ENCODE measurements at places on chromosomes 1 and 21.

- DNase-seq: peak; percentile 86
Measured at GRCh38 chr1:97920276-97920831, 480 bp downstream of the DPYD start.

DNA sequence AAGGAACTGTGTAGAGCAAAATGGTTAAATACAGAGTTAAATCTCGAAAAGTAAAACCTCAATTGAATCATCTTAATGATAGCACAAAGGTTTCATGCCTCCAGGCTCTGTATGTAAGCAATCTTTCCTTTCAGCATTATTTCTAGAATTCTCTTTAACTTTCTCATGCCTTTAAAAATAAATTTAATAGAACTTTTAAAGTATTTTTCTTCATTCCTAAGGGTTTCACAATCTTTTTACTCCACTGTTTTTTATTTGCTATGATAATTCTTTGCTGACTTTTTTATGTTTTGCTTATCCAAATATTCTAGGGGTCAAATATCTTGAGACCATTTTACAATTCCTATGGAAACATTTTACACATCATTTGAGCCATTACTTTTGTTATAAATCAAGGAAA, 288.0 kb downstream of the BACH1 start:
- DNase-seq: no peak

GRCh38 chr1:25774921-25775771, 24.8 kb upstream of the SELENON start:
- DNase-seq: no peak

DNA sequence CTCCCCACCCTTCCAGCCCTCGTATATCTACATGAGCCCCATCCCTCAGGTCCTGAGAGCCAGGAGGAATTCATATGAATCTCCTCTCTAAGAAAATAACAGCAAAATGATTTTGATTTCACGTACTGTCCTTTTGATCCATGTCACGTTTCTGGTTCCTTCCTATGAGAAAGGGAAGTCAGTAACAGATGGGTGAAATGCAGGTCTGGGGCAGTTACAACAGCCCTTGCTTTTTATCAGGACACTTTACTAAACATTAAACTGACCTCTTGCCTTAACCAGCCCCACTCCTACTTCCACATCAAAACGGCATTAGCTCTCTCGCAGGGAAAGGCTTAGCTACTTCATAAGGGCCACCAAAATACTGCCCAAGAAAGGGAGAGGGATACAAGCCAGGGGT, 59.0 kb downstream of the SPATA46 start:
- DNase-seq: no peak

- DNase-seq: no peak
Measured at GRCh38 chr1:9596415-9597123, 7.9 kb downstream of the TMEM201 start.

GRCh38 chr1:236176337-236177336, 34.3 kb downstream of the GPR137B start:
- no peak for DNase-seq

- peak; percentile 9 for DNase-seq
Measured at GRCh38 chr1:59666106-59666505, 148.6 kb upstream of the HOOK1 start.

- no peak for DNase-seq
Measured at GRCh38 chr1:6239213-6239752, 3.5 kb upstream of the ICMT start.

DNA sequence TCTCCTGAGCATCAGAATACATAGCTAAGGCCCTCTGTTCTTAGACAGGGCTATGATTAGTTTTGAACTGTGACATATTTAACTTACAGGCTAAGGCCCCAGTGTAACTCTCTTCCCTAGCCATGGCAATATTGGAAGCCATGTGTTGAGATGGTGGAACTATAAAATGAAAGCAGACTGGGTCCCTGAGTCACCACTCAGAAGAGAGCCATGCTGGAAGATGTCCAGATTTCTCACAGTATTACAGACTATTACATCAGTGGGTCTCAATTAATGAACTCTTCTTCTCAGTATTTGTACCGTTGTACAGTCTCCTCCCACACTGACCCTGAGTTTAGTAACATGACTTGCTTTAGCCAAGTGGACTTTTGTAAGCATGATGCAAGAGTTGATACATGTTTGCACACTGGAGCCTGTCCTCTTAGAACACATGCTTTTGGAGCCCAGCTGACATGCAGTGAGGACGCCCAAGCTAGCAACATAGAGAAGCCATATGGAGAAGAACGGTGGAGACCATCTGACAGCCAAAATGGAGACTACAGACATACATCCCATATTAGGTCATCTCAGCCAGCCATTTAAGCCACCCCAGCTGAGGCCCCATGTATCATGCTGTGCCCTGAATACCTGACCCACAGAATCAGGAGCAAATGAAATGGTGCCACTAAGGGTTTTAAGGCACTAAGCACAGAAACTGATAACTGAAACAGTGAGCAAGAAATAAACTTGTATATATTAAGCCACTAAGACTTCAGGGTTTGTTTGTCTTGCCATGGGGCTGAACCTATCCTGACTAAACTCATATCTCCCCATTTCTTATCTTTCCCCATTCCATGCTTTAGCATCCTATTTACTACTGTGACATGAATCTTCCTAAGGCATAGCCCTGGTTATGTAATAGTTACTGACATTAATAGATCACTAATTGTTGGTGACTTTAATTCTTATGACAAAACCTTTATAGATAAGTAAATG, 24.4 kb downstream of the TBX15 start:
- no peak for DNase-seq

- no peak for DNase-seq
Measured at GRCh38 chr1:33014464-33015163, 22.1 kb downstream of the AK2 start.

GRCh38 chr1:245395680-245396079, 240.9 kb downstream of the KIF26B start:
- no peak for DNase-seq

GRCh38 chr1:202908998-202909397, 18.0 kb downstream of the KLHL12 start:
- DNase-seq: no peak

DNA sequence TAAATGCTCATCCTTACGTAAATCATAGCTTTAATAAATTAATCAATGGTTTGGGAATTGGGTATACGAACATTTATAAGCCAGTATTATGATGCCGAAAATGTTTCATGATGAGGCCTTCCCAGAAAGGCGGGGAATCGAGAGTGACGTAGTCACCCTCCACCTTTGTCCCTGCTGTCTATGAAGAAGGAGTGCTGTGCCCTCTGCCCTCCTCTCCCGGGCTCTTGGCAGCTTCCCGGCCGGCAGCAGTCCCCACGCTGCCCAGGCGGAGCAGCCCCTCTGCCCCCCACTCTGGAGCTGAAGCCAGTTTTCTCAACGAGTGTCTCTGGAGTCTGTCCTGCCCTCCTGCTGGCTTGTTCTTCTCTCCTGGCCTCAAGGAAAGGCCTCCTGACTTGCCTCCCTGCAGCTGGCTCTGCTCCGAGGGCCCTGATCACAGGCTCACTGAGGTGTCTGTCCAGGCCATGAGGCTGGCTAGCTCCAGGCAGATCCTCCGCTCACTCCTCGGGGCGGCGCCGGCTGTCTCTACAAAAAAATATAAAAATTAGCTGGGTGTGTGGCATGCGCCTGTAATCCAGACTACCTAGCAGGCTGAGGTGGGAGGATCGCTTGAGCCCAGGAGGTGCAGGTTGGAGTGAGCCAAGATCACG, 150.7 kb upstream of the COL6A1 start:
- DNase-seq: no peak

- DNase-seq: no peak
Measured at GRCh38 chr1:3586986-3587759, 24.1 kb downstream of the MEGF6 start.

DNA sequence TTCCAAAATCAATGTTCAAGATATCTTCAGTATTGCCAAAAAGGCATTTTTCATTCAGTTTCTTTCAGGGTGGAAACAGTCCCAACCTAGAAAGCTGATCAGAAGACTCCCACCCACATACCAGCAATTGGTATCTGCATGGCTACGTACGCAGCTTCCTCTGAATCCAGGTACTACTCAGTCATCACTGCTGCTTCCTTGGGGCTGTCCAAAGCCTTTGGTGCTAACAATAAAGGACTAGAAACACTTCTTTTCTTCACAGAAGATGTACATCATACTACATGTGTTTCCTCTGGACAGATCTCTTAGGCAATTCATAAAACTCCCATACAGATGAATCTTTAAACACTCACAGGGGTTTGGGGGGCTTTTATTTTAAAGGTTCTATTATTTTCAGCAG, 29.8 kb downstream of the VPS26C start:
- no peak for DNase-seq

DNA sequence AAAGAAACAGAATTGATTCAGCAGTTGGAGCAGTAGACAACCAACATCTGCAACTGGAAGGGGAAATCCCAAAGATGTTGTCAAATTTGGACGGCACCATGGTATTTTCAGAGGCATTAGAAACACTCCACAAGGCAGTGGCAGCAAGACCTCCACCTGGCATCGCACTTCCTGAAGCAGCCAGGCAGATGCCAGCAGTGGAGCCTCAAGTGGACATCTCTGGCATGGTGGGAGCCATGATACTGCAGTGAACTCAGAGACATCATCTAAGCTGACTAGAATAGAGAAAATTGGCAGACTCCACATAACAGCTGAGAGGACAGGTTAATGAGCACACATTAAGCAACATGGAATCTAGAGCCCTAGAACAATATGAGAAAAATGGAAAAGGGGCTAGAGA, 33.9 kb upstream of the RGS8 start:
- no peak for DNase-seq

DNA sequence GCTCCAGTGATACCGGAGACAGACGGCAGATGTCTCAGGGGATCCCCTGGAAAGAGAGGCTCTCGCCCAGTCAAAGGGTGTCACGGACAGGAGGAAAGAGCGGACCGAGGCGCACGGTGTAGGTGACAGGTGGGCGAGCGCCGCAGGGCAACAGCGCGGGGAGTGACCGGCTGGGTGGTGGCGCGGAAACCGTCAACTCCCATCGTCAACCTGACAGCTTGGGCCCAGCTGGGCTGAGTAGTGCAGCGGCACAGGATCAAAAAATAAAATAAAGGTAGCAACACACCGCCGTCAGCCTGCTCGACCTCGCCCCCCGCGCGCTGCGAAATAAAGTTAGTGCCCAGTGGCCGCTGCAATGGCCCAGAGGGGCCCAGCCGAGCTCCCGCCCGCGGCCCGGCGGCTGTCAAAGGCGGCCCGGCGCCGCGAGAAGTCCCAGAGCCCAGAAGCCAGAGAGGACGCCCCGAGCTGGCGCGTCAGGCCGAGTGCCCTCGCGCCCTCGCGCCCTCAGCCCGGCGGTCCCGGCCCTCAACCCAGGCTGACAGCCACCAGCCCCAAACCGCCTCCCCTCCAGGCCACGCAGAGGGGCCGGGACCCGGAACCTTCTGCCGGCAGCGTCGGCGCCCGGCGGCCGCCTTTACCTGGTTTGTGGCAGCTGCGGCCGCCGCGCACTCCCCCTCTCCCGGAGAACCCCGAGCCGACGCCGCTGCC, at the start of gene LYST:
LYST (minus strand) TSS at position 702 of the 708 bp plus-strand sequence. CDS start 36,489 bp downstream, outside the sequence.
- peak; percentile 74 for DNase-seq

DNA sequence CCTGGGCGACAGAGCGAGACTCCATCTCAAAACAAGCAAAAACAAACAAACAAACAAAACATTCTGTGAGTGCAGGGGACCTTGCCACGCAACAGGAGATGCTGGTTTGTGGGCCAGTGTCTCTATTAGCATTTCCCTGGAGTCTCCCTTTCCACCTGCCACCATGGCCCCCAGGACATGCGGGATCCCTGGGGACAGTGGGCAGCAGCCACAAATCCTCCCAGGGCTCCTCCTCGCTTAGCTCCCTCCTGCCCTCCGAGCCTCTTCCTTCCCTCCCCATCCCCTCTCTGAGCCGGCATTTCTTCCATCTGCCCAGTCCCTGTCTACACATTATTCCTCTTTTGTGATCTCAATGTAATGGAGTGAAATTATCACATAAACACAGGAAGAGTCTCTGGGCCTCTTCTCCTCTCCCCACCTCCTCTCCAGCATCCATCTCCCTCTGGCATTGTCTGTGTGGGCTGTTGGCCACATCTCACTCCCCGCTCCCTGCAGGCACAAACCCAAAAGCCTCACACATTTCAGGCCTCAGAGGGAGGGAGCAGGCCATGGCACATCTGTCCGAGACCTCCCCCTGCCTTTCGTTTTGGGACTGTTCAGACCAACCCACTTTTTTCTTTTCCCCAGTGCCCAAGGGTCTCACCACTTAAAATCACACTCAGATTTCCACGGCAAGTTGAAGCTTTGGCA, 144.3 kb downstream of the MIS18A start:
- no peak for DNase-seq

DNA sequence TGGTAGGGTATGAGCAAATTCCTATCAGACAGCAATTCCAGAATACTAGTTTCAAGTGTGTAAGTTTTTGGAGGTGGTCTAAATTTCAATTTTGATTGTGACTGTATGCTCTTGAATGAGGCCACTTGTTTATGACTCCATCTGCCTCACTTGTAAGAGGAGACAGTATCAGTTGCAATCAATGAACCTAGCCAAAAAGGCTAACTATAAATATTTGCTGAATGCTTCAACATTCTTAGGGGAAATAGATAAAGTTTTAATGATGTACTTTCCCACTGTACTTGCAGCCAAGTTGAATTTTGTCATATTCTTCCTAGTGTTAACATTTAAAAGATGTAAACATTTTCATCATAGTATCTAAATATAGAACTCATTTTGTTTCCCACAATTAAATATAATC, 32.1 kb upstream of the RWDD3 start:
- DNase-seq: no peak

DNA sequence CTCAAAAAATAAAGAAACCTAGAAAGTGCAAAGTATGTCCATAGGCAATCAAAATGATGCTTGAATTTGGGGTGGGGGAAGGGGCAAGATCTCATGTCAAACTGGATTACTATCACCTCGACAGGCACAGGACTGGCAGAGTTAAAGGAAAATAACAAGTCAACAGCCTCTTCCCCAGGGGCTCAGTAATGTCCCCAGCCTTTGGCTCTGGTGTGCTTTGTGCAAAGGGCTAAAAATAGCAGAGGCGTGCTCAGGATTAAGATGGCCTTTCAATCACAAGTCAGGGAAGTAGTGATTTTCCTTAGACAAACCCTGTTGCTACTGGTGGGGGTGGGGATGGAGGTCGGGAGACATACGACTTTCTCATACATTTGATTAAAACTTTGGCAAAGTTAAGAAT, 63.5 kb upstream of the OLIG2 start:
- DNase-seq: no peak

DNA sequence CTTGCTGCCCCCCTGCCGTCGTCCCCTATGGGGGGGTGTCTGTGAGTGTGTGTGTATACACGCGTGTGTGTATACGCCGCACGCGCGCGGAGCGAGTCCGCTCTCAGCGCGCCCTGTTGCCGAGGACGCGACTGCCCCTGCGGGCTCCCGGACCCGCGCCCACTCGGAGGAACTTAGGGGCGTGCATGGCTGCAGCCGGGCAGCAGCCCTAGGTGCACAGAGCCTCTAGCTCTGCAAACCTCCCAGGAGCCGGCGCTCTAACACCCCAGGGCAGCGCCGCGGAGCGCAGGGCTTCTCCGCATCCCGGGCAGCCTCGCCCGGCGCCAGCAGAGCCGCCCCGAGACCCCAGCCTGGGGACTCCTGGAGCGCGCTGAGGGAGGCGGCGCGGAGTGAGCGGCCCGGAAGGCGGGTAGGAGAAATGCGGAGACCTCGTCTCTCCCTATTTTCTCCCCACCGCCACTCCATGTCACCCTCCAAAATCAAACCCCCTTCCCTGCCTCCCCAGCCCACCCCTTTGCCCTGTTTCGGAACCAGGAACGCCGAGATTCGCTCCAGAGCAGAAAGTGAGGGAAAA, 574 bp downstream of the ITPKB start:
- peak; percentile 52 for DNase-seq
